Large intestine (tissue), 12 donors: ENCODE measurements at places on chromosomes 6 and 20. TPM values are rescaled to one million over a fixed set of nuclear protein-coding genes. Genes with fewer than 3 reads are reported as not detected.

Gene PERP
- 77.6 TPM for polyA plus RNA-seq

Gene CDKN1A
- polyA plus RNA-seq = 183 TPM

GRCh38 chr6:161094955-161095354 lies 103.4 kb downstream of the MAP3K4 start:
- DNase-seq = no peak
- no peaks in the 10 kb centered on the region for H3K27me3 ChIP-seq
- peaks cover 42% of the 10 kb centered on the region for H3K36me3 ChIP-seq
- H3K4me3 ChIP-seq = no peak overlapping the region
- H3K4me1 ChIP-seq = no peaks in the 10 kb centered on the region

DNA sequence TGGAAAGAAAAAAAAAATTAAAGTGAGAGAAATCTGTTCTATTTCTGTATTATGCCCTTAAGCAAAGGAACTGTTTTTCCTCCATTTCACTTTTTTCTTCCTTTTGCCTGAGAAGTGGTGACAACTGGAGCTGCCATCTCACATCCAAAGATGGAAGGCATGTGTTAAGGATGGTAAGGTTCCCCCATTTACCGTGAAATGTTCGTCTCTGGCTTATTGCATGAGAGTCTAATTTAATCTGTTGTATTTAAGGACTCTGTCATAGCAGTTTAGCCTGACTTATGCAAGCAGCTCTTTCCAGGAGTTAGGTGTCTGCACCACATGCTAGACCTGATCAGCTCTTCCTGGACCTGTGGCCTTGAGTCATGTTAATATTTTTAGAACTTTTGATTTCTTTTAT lies 389.5 kb upstream of the MAP3K7 start:
- no peaks in the 10 kb centered on the region for H3K36me3 ChIP-seq
- no peaks in the 10 kb centered on the region for H3K4me1 ChIP-seq
- no peak overlapping the region for H3K27ac ChIP-seq
- H3K4me3 ChIP-seq = no peak overlapping the region

- no peaks in the 10 kb centered on the region for H3K36me3 ChIP-seq
- no peaks in the 10 kb centered on the region for H3K4me1 ChIP-seq
- no peak for DNase-seq
These were observed 64.4 kb downstream of the SULF2 start for GRCh38 chr20:47720636-47721427.
